ENCODE measurements at places on chromosomes 4 and X. TPM values are rescaled to one million over a fixed set of nuclear protein-coding genes. Genes with fewer than 3 reads are reported as not detected.
A peak's percentile ranks its signal among the peaks of the same experiment; 100 is the strongest.

GRCh38 chr4:973431-974397 is at the start of gene DGKQ:
TSS of gene DGKQ (minus strand) at chr4:973569. CDS start at chr4:973482, 87 bp downstream.
- DNase-seq: peak; percentile 70

GRCh38 chr4:122762520-122762919 is 30.0 kb downstream of the BBS12 start:
- no peak for DNase-seq

- peak; percentile 72 for DNase-seq
These were observed 219.6 kb downstream of the PTTG2 start for GRCh38 chr4:38179690-38180377.

DNA sequence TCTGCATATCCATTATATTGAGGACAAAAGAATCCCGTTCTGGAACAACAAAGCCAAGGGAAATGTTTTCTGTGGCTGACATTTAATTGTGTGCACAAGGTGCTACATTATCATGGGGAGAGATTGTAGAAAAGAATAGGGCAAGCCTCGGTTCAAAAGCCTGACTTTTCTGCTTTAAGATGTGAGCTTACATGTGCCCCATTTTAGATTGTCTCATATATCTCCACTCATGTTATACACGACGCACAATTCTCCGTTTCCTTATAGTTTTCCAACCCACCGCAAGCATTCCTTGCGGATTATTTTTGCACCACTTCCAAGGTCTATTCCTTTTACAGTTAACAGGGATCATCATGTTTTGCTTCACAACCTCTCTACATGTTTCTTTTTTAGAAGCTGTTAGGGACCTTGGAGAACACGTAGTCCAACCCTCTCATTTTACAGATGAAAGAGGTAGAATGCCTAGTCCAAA is 99.6 kb upstream of the MAML3 start:
- no peak for DNase-seq

The RBPJ gene
- 45.0 TPM for total RNA-seq

GRCh38 chr4:54843106-54843505 is 185.3 kb downstream of the KIT start:
- DNase-seq: peak; percentile 66

The SPANXA2 gene
- not detected for total RNA-seq

DNA sequence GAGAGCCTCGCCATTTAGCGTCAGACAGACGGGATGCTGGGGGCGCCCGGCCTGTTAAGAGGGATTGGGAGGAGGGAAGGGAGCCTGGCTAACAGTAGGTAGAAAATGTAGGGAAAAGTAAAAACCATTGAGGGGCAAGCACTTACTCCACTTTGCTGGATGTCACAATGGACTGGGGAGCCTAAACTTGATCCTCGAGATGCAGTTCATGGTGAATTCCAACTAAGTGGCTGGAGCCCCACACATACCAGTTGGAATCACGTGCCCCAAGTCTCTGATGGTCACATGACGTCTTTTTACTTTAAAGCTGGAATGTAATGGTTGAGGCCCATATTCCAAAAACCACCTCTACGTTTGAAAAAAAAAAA is 1.5 kb downstream of the PLS3 start:
- DNase-seq: peak; percentile 43

DNA sequence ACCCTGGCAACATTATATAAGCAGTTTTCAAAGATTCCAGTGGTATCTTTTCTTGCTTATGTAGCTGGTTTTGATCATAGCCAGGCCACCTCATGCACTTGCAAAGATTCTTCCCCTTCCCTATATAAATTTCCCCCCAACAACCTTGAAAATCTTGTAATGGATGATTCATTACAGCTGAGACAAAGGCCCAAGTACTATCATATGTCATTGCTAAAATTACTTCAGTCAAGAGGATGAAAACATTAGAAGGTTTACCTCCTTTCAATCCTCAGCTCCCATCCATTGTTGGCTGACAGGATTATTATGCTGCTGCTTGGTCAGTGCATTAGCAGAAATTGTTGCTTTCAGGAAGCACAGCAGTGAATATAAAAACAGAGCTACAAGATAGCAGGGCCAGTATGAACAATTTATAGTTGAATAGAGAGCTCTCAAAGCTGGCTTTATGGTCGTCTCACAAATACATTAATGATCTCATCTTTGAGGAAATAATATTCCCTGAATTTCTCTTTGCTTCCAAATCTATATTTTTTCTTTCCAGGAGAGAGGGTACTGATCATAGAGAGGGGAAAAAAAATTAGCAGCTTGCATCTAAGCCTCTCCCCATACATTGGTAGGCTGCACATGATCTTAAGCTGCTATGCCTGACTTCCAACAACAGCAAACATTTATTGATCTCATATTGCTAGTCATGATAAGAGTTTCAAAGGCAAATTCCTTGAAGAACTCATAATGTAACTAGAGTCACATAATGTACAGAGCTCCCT is 7.7 kb upstream of the ARHGEF38 start:
- DNase-seq: no peak

The TCP11X2 gene
- not detected for total RNA-seq

DNA sequence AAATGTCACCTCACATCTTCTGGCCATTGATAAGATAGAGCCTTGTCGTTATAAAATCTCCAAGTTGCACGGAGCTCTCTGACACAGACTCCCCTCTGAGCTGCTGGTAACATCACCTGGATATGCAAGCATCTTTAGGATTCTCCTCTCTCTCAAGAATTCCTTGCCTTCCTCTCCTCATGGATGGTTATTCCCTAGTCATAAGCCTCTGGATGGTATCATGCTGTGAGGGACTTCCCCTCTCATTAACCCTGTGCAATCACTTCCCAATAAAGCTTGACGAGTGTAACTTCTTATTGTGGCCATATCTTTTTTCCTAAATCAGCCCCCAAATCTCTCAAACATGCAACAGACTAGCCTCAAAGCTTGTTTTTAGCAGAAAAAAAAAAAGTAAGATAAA is 1057.0 kb upstream of the SLIT2 start:
- no peak for DNase-seq

The PPBP gene
- total RNA-seq: not detected

DNA sequence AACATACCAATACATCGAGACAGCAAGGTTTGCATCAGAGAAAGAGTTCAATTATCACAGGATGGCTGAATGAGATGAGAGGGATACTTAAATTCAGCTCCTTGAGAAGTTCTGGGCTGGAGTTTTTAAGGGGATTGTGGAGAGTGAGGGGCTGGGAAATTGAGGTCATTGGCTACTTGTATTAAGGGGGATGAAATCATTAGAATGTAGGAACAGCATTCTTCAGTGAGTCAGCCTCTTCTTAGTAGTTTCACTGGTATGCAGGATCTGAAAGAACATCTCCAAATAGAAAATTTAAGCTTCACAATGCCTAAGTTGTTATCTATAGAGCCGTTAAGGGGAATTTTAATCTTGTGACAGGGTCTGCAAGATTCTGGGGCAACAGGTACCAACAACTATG is 211.6 kb upstream of the TAPT1 start:
- no peak for DNase-seq

The KCNIP4 gene
- 0.08 TPM for total RNA-seq

DNA sequence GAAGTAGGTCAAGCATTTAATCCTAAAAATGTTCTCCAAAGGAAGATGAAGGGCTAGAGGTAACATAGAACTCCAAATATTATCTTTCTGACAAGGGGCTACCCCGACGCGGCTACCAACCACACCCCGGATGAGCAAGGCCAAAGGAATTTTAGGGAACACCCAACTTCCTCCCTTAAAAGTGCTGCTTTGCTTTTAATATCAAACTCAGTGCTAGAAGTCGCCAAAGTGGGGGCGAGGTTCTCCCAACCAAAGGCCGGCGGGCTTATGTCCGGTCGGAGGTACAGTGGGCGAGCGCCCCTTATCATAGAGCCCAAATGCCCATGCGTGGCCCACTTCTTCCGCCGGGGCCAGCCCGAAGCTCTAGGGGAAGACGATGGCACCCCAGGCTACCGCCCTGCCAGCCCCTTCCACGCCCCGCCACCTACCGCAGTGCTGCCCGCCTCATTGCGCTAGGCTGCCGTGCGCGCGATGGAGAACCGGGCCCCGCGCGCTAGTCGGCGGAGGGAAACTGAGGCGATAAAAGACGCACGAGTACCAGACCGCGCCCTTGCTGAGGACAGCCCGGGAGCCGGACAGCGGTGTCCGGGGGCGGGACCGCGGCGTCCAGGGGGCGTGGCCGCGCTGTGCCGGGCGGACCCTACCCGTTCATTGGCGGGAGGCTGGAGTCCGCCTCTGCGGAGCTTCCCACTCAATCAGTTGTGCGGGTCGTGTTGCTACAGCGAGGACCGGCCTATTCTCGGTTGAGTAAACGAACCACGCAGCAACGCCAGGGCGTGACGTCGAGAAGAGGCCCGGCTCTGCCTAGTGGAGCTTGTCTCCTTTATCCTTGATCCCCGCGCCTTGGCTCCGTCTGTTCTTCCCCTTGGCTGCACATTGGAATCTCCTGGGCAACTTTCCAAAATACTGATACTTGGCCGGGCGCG is at the start of gene ACOT9:
TSS of gene ACOT9 (minus strand) at position 580 of the 926 bp plus-strand sequence. CDS start at position 448, 132 bp downstream.
- DNase-seq: peak; percentile 93

The JCHAIN gene
- total RNA-seq: not detected

DNA sequence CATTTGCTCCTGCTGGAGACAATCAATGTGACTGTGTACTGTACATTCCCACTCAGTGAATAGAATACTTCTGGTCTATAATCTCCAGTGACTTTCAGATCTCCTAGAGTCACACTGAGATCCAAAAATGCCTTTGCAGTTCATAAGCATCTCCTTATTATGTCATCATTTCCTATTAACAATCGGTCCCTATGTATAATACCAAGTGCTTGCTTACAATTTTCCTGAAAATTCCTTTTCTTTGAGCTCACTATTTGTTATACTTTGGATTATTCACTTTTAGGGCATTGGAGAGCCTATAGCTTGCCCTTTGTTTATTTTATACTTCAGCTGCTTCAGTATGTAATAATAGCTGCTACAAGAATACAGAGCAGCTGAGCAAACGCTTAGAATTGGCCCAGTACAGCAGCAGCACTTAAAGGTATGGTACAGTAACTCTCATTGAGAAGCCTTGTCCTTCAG is 313.0 kb downstream of the DCTD start:
- peak; percentile 34 for DNase-seq

GRCh38 chr4:89000844-89001360 is 56.1 kb downstream of the FAM13A start:
- peak; percentile 35 for DNase-seq

The MAGEB10 gene
- total RNA-seq: not detected

The NUP62CL gene
- total RNA-seq: 4.6 TPM

The CLDN34 gene
- total RNA-seq: not detected

- no peak for DNase-seq
These were observed 483.6 kb downstream of the BCOR start for GRCh38 chrX:39613997-39614679.

The XAGE1B gene
- total RNA-seq: 15.3 TPM

The OCIAD2 gene
- total RNA-seq: 4.9 TPM

The NPY5R gene
- total RNA-seq: not detected

DNA sequence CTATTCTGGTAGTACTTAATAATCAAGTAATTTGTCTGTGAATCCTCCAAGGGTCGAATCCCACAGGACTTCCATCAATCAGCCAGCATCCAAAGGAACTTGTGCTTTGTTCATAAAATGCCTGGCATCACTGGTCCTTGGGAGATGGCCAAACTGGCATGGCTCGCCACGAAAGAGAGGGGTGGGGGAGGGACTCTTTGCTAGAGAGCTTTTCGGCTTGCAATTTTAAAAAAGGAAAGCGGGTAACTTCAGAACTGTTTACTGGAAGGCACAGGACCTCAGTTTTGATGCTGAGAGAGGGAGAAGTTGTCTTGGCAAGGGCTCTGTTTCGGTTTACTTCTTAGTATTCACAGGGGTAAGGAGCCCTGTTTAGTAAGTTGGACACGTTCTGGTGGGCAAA is 79.4 kb upstream of the FHL1 start:
- no peak for DNase-seq

DNA sequence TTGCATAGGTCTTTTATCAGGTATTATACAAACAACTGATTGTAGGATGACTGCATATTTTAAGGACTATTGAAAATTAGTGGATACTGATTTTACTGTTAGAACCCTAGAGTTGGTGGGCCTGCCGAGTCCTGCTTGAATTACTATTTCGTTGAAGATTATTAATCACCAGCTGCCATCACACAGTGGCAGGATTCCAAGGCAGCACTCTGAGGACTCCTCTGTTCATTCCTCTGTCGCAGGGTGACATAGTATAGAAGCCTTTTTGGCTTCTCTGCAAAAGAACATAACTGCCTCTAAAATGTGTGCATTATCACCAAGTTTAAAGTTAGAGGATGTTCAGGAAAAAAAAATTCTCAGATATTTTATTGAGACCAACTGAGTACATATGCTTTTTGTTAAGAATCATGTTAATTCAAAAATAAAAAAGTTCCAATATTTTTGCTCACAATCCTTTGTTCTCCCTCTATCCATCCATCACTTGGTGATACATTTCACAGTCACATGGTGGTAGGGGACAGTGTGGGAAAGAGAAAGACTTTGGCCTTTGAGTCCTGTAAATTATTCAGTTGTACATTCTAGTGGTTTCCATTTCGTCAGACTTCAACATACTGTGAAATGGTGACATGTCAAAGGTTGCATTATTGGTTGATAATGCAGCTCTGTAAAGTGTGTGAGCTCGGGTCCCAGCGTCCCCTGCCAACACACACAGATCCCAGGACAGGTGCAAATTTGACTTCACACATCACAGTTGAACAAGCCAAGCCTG is 332.5 kb downstream of the GRID2 start:
- no peak for DNase-seq

- DNase-seq: peak; percentile 84
These were observed at the start of gene WNK3 for GRCh38 chrX:54357414-54358377. TSS of gene WNK3 (minus strand) at chrX:54358046.

The ARX gene
- 0.56 TPM for total RNA-seq

The MEPE gene
- not detected for total RNA-seq

DNA sequence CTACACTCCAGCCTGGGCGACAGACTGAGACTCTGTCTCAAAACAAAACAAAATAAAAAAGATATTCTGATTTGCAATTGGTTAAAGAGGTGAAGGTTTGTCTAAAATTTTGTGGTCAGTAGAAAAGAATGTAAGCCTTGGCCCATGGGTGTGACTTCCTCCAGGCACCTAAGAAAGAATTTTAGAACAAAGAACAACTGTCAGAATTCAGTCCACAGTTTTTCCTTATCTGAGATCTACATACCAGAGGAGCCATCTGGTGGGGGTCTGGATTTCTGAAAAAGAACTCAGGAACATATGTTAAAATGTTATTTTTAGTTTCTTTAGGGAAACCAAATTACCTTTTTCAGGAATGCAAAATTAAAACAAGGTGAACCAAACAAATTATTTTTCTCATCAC is 434.1 kb downstream of the ANKRD50 start:
- peak; percentile 43 for DNase-seq

DNA sequence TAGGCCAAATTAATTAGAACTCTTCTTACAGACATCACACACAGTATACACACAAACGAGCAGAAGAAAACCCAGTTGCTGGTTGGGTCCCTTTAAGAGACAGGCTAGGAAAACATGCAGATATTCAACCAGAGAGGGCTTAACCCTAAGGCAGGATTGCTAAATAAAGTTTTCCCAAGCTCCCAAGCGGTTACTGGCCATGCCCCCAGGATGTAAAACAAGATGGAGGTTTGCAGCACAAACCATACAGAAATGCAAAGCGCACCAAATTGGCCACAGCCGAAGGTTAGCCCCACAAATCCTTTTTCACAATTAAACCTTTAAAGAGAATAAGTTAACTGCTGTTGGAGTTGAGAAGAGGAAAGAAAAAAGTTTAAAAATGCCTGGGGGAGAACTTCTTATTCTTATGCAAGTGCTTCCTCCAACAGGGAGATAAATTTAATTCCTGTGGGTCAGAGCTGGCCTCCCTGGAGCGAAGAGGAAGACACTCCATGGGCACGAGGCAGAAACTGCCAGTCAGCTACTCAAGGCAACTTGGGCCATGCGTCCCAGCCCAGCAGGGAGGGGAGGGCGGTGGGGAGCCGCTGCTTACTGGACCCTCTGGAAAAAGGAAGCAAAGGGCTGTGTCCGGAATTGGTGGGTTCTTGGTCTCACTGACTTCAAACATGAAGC is 167.6 kb upstream of the ARSJ start:
- no peak for DNase-seq

Measured in SK-MEL-5 (cell line).